ENCODE measurements at places on chromosomes 6 and 20. TPM values are rescaled to one million over a fixed set of nuclear protein-coding genes. Genes with fewer than 3 reads are reported as not detected.
A peak's percentile ranks its signal among the peaks of the same experiment; 100 is the strongest.

- no peak for DNase-seq
Observed at GRCh38 chr6:145263778-145264211, 471.5 kb downstream of the EPM2A start.

GRCh38 chr20:20022498-20022897 lies 5.3 kb downstream of the NAA20 start:
- no peak for DNase-seq

DNA sequence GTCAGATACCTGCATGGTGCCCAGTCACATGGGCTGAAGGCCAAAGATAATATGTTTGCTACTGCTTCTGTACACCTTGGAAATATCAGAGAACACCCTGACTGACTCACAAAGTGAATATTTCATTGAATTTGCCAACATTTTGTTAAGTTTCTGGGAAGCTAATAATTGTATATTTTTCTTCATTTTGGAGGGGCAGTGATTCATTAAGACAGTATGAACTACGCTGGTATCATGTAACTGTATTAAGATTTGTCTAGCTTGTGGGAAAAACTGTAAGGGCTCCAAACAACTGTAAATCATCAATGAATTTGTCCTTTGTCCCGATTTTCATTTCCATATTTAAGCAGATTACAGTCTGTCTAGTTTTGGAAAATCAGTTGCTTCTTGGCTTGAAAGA lies 102.3 kb upstream of the CCN2 start:
- no peak for DNase-seq

PTP4A1 gene
- total RNA-seq: 73.0 TPM

CABLES2 gene
- 0.85 TPM for total RNA-seq

DNA sequence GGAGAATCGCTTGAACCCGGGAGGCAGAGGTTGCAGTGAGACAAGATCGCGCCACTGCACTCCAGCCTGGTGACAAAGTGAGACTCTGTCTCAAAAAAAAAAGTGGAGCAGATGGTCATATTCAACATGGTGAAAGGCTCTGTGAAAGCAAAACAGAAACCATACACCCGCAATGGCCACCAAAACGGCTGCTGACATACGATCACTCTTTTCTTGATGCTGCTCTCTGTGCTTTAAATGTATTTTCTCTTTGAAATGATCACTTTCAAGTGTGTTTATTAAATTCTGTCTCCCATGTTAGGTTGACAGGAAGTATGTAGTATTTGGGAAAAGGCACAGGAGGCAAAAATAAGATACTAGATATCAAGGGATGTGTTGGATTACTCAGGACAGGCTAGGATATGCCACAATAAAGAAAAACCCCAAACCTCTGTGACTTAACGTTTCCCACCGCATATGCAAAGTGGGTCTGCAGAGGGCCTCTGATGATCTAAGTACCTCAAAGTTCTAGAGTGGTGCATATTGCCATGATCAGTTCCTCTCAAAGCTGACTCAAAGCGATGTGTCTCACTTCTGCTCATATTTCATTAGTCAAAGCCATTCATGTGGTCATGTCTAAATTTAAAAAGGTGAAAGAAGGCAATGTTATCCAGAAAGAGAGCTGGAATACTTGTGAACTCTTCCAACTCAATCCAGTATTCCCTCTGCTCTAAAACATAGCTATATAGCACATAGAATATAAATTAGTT lies 155.1 kb upstream of the SOX4 start:
- DNase-seq: no peak

SMLR1 gene
- not detected for total RNA-seq

DNA sequence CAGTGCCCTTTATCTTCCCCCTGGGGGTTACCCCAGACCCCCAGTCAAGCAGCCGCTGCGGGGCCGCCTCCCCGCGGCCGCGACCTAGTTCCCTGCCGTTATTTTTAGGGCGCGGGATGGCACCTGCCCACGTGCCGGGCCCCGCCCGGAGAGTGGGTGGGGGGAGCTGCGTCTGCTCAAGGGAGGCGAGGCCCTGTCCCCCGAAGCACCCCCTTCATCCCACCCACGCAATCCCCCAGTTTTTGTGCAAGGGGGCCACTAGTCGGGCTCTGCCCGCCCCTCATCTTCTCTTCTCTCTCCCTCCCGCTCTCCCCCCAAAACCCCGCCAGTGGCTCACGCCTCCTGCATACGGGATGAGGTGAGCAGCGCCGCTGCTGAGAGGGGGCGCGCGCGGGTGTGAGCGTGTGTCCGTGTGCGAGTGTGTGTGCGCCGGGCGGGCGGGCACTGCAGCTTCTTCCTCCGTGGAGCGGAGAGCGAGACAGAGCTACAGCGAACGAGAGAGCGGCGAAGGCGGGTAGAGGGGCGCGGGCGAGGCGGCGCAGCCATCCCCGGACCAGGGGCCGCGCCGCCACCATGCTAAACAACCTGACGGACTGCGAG lies at the start of gene SLC12A5:
TSS of gene SLC12A5 (plus strand) at position 444 of the 600 bp plus-strand sequence. CDS start at position 574, 130 bp downstream.
- no peak for DNase-seq

GRCh38 chr20:48815537-48815936 lies 12.3 kb downstream of the PREX1 start:
- no peak for DNase-seq

DNA sequence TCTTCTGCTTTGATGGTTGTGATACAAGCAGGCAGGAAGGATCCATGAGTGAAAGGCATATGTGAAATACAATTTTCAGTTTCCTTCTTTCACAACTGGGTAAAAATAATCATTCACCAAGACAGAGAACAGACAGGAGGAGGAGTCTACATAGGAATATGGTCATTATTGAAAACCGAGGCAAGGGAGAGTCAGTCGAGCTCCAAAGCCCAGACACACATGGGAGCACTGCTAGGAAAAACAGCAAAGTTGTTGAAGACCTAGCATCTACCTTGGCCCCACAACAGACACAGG lies 260.6 kb downstream of the ERMARD start:
- no peak for DNase-seq

GRCh38 chr20:44406572-44407137 lies 51.2 kb downstream of the HNF4A start:
- DNase-seq: no peak

DNA sequence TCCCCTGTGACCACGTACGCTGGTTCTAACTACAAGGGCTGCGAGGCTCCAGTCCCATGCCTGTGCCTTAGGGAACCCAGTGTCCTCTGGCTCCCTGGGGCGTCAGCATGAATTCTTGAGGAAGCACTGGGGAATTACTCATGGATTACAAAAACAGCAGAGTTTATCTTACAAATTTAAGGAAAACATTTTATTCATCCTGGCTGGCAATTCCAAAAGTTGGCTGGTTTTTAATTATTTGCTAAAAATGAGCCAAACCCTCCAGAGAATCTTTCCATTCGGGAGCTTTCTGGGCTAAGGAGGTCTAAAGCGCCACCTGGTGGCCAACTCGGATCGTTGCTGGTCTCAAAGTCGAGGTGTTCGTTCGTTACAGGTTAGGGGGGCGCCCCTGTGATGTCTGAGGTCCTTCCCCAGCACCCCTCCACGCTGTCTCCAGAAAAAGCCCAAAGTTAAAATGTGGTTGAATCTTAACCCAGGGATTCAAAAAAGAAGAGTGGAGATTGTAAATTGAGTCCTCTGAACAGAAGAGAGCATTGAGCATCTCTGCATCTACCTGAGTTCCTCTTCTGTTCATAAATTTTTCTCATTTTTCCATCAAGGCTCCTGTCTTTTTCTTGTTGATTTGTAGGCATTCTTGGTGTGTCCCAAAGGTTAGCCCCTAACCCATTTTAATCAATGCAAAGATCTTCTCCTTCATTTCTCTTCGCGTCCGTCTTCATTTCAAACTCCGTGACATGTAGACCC lies 99.4 kb downstream of the BFSP1 start:
- DNase-seq: peak; percentile 73

SIRPB2 gene
- 1.3 TPM for total RNA-seq

Data from dermis blood vessel endothelial cell (primary cell).